Stimulated activated CD8-positive, alpha-beta memory T cell treated with anti-CD3 and anti-CD28 coated beads, Interleukin-15, amount 100 ng/mL, for 48 hours (primary cell): ENCODE measurements at places on chromosomes 12 and 14.

DNA sequence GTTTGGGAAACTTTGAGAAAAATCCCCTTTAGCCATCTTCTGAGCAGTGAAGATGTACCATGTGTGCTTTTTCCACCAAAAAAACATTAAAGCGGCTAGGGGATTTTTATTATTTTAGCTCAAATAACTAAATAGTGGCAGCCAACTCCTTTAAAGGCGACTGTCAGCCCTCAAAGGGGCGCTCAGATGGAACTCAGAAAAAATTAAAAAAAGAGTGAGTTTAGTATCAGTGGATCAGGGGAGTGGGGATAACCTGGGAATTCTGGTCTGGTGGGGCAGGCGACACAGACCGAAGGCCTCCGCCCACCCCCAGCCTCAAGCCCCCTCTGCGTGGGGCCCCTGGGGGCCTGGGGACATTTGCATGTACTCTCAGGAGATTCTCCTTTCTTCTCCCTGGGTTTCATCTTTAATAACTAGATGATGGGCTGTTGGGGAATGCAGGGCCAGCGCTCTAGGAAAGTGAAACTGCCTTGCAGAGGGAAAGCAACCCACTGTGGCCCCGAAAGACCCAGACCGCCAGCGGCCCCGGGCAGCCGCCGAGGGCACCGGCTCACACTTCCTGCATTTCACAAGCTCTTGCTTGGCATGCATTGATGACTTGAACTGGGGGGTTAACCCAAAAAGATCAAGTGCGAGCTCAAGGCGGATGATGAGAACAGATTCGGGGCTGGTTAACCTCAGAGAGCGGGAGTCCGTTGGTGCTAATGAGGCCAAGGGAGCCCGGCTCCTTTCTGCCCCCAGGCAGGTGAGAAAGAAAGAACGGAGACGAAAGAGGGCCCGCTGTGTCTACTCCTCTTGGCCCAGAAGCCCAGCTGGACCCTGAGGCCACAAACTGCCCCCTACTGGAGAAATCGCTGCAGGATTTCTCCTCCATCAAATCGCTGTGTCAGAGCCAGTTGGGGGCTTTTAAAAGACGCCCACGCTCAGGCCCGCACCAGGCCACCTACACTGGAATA, 7.3 kb upstream of the BATF start:
- DNase-seq = peak; percentile 48

- no peak for DNase-seq
Measured at GRCh38 chr14:63432888-63433552, 110.2 kb downstream of the PPP2R5E start.

DNA sequence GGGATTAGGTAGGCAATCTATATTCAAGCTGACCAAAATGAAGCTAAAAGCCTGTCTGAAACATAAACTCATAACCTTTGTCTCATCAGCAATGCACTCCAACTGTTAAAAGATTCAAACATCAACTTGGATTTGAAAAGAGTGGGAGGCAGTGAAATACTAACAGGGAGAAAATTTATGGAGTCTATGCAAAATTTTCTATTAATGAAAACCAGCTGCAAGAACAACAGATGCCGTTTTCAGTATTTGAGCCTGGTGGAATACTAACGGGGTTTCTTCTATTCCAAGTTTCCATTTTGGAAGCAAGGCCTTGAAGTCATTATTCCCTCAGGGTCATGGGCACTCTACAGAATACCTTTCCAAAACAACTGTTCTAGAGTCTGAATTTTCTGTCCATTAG, 88.3 kb downstream of the LRP6 start:
- no peak for DNase-seq

GRCh38 chr14:90739318-90740068, 76.7 kb downstream of the TTC7B start:
- no peak for DNase-seq

GRCh38 chr12:80056232-80056631, 43.1 kb upstream of the OTOGL start:
- DNase-seq = no peak

GRCh38 chr12:114851981-114852380, 168.0 kb upstream of the TBX3 start:
- no peak for DNase-seq

- no peak for DNase-seq
Measured at GRCh38 chr14:104930526-104931303, 6.0 kb downstream of the PLD4 start.

GRCh38 chr14:61368781-61369453, 47.5 kb downstream of the PRKCH start:
- DNase-seq = no peak

DNA sequence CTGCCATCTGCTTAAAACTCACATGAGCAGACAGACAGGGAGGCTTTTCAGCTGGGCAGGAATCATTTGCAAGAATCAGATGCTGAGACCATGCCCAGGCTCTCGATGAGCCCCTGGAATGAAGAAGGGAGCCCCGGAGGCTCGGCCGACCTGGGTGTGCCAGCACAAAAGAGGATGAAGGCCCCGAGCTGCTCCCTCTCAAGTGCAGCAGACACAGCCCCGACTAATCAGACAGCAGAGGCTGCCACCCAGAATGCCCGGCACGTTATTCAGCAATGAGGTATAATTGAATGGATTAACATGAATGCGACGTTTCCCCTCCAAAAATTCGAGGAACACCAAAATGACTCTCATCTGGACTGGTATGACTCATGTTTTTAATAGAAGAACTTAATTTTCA, 58.9 kb downstream of the BCL11B start:
- no peak for DNase-seq

DNA sequence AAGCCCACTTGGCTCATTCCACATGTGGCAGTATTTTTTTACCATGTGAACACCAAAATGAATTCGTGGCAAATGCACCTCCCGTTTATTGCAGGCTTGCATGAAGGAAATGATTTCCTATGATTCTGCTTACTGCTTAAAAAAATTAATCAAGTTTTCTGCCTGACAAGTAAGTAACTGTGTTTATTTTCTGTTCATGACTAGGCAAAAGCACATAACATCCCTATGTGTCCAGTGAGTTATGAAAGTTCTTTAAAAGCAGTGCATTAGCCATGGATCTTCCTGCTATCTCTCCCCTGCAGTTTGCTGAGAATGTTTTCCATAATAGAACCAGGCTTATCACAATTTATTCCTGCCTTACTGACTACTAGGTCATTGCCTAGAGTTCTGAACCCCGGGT, 20.4 kb downstream of the GPR65 start:
- DNase-seq = no peak

DNA sequence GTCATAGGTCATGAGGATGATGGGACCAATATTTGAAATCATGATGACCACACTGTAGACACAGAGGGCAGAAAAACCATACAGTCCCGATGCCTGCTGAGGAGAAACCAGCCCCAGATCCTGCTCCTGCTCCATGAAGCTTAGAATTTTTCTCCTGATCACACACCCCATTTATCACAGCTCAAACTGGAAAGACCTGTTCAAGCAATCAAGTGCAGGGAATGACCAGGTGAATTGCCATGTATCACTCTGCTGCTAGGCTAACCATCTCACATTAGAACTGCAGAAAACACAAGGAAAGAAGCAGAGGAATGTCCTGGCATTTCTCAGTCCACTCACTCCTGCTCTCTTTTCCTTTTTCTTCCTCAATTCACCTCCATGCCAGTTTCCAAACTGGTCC, 18.1 kb downstream of the MANSC1 start:
- DNase-seq = no peak

- no peak for DNase-seq
Measured at GRCh38 chr12:64064706-64065105, 157.4 kb downstream of the KICS2 start.

DNA sequence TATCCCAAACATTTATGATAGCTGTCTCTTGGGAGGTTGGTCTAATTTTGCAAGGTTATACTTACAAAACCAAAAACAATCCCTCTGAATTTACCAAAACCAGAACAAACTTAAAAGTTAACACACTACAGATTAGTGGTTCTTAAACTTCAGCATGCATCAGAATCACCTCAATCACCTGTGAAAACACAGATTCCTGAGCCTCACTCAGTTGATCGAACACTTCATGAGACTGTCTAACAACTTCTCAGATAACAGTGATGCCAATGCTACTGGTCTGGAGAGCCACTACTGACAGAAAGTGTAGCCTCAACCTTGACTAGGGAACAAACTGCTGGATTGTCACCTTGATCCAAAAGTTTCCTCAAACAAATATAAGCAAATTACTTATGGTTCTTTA, 44.2 kb downstream of the ATP2B1 start:
- no peak for DNase-seq

- no peak for DNase-seq
Measured at GRCh38 chr12:40650038-40650704, 42.1 kb upstream of the CNTN1 start.

- no peak for DNase-seq
Measured at GRCh38 chr12:81176796-81177195, 98.9 kb downstream of the ACSS3 start.

DNA sequence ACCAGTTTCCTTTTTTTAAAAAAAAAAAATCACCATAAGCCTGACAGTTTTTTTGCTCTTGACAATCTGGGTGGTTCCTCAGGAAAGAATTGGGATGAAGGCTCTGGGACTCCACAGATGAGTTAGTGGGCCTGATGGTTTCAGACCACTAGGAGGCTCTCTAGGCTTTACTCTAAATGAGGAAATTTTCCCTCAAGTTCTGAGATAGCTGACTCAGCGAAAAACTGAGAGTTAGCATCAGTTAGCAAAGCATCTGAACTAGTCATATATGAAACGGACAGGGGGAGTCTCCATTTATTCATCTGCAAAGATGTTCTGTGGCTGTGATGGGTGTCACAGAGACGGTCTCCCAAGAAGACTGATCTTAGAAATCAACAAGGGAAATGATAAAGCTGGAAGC, 314.3 kb upstream of the OR4E1 start:
- no peak for DNase-seq

DNA sequence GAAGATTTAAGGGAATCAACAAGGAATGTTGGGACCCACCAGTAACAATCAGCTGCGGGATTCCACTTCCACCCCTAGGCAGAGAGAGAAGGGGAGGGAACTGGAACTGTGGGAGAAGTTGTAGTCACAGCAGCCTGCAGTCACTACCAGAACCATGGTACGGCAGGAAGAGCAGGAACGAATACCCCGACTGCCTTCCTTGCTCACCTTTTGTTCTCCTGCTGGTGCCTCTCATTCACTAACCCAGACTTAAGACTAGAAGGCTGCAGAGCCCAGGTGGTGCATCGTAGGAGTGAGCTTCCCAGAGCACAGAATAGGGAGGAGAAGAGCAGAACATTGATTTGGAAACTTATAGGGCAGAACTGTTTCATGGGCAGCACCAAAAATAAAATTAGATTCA, 154.2 kb downstream of the DYRK2 start:
- DNase-seq = no peak

GRCh38 chr12:100778967-100779590, 15.5 kb upstream of the ANO4 start:
- no peak for DNase-seq

- no peak for DNase-seq
Measured at GRCh38 chr12:89859508-89860220, 151.0 kb upstream of the ATP2B1 start.

GRCh38 chr14:90604356-90604755, 207.5 kb downstream of the CALM1 start:
- no peak for DNase-seq

- no peak for DNase-seq
Measured at GRCh38 chr12:23474438-23474976, 475.0 kb downstream of the SOX5 start.

DNA sequence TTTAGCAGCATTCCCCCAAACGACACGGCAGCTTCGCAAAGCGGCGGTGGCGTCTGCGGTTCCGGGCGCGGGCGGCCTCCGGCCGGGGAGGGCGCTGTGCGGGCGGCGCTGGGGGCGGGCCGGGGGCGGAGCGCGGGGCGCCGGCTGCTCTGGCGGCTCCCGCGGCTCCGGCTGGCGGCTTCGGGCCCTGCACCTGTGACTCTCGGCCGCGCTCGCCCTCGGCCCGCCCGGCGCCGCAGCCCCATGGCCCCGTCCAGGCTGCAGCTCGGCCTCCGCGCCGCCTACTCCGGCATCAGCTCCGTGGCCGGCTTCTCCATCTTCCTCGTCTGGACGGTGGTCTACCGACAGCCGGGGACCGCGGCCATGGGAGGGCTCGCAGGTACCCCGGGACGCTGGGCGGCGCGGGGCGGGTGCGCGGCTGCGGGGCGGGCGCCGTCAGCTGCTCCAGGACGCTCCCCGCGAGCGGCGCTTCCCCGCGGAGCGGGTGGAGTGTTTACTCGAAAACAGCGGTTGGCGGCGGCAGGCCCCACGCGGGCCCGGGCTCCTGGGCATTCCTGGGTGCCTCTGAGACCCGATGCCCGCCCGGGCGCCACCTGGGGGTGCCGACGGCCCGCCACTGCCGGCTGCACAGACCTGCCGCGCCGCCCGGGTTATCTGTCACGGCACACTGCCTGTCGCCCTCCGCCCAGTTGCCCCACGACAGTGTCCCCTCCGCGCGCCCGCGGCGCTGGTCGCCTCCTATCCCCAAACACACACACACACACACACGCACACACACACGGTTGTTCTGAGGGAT, at the start of gene SLC48A1:
Gene SLC48A1, plus strand, starts transcription at position 177 of the 796 bp plus-strand sequence. Its CDS starts 67 bp downstream, at position 244.
- DNase-seq = peak; percentile 55

DNA sequence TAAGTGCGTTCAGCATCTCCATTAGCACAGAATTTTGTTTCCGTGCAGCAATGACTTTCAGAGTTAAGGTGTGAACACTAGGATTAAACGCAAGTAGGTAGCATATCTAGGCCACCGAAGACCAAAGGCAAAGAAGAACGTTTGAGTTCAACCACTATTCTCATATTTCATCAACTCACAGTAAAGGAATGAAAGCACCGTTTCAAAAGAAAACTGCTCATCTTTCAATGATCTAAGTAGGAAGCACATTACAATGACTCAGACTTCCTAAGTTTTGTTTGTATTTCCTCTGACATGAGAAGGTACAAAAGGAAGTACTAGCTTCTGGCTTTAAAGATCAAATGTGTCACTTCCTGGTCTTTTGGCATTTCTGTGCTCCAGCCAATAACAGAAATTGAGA, 57.6 kb downstream of the ACADS start:
- no peak for DNase-seq

DNA sequence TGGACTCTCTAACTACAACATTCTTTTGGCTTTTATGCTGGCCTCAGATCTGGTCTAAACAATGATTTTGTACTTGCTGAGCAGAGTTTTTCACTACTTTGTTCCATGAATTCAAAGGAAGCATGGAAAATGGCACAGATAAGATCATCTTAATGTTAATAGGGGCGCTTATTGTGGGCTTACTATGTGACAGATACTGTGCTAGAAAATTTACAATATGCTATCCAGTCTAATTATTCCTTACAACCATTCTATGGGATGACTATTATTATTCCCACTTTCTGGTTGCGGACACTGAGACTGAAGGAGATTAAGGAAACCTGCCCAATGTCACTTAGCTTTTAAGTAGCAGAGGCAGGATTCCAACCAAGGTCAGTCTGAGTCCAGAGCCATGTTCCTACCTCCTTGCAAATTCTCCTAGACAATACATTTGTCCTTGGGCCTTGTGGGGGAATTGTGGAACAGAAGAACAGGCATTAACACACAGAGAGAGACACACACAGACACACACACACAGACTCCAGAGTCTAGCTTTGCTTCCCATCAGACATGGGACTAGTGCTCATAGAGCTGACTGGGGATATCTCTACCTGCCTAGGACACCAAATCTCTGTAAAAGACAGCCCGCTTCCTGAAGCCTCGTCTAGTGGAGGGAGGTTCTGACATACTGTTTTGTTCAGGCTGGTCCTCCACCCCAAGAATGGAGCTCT, 107.7 kb downstream of the SLC38A1 start:
- no peak for DNase-seq

GRCh38 chr12:27449893-27450534, 3.5 kb downstream of the SMCO2 start:
- no peak for DNase-seq
